NCI-H2107 (cell line): ENCODE measurements at places on chromosomes 1 and 21.

DNA sequence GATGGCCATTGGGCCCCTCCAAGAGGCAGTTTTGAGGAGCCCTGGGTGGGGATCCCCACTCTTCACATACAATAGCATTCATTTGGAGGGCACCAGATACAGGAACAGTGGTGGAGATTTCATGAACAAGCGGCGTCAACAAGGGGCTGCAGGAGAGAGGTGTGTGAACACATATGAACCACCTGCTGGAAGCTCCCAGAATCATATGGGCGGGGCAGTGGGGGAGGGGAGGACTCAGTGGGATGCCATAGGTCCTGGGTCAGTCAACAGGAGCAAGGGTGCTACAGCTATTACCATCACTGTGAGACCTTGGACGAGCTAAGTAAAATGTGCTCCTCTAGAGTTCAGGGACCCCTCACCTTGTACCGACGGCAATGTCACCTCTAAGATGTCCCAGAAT lies 100.4 kb upstream of the IRF2BP2 start:
- DNase-seq: no peak

DNA sequence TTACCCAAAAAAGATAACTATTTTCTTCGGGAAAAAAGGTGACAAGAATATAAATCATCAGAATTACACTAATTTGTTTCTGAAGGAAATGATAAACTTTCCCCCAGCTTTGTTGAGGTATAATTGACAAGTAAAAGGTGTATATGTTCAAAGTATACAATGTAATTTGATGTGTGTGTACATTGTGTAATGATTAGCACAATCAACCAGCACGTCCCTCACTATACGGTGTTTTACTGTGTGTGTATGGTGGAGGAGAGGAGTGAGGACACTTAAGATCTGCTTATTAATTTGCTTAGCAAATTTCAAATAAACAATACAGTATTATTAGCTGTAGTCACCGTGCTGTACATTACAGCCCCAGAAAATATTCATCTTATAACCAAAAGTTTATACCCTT lies 77.7 kb downstream of the CAMTA1 start:
- DNase-seq: no peak

DNA sequence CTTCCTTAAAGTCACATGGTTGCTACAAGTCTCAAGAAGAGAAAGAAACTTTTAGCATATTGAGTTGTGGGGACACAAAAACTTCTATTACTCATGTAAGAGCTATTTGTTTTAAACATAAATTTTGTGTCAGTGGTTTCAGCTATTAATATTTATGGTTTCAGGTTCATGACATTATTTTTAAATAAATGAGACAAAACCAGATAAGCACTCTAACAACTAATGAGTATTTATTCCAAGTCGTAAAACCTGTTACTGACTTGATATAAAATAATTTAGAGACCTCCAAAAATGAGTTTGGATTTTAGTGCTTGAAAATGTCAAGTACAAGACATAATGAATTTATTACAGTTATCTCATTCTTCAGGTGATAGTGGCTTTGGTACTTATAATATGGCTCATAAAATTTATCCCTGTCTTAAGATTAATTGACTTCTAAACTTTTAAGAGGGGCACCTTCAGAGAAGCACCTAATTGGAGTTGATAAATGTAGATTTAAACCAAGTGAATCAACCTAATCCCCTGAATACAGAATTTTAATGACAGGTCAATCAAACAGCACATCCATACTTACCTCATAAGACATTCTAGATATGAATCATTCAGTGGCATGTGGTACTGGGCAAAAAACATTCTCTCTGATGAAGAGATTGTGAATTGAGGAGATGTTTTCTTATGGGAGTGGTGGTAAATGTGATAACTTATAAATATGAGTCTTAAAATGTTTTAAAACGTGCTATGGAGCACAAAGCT lies 167.7 kb upstream of the PTGFR start:
- DNase-seq: no peak

DNA sequence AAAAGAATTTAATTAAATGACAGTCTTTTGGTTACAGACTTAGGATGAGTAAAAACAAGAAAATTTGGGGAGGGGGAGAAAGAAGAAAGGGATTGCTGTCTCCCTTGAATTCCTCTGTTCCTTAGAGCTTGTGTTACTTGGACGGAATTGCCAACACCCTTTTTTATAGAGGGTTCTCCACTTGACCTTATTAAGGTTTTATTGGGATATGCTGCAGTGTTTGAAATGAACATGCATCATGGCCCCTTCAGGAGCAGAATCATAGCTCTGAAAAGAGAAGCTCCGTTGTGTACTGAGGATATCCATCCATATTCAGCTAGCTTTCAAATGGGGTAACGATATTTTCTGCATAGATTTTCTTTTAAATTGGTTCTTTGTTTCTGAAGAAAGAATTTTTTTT lies 48.2 kb upstream of the DNASE2B start:
- DNase-seq: no peak

DNA sequence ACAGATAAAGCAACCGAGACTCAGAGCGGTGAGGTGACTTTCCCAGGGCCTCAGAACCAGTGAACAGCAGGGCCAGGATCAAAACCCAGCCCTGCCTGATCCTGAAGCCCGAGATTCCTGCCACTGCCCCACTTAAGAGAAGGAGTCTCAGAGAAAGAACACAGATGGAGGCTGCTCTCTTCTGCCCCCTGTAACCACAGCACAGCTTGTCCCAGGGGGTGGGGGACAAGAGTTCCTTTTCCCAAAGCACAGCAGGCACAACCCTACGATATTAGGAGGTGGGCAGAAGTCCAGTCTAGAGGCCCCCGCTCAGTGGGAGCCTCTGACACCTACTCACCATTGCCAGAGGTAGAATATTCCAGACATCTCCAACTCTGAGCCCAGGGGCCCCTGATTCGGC lies 24.0 kb upstream of the VWA5B1 start:
- no peak for DNase-seq
